Smooth muscle cell of bladder (primary cell): ENCODE measurements at places on chromosomes 5 and 9. TPM values are rescaled to one million over a fixed set of nuclear protein-coding genes. Genes with fewer than 3 reads are reported as not detected.

LHFPL2 gene
- 71.0 and 104 TPM in 2 replicates for total RNA-seq

ZNF454 gene
- 1.5 and 2.1 TPM in 2 replicates for total RNA-seq

OBP2B gene
- total RNA-seq, result not detected in 2 replicates

UAP1L1 gene
- 7.7 and 14.3 TPM in 2 replicates for total RNA-seq

C5orf58 gene
- not detected in 2 replicates for total RNA-seq

SPINK7 gene
- not detected in 2 replicates for total RNA-seq
